NCI-H2029 treated with DMSO at 0.1 percent for 48 hours (cell line): ENCODE measurements at places on chromosomes 3 and 15.

DNA sequence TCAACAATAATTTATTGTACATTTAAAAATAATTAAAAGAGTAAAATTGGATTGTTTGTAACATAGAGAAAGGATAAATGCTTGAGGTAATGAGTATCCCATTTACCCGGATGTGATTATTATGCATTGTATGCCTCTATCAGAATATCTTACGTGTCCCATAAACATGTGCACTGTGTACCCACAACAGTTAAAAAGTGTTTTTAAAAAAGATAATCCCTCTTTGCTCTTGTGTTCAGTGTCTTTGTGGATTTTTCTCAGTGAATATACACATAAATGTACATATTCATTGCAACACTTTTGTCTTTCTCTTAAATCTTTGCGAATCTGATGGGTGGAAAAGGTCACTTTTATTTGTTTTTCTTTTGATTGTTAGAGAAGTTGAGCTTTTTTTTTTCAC is 20.4 kb downstream of the YEATS2 start:
- DNase-seq: no peak

DNA sequence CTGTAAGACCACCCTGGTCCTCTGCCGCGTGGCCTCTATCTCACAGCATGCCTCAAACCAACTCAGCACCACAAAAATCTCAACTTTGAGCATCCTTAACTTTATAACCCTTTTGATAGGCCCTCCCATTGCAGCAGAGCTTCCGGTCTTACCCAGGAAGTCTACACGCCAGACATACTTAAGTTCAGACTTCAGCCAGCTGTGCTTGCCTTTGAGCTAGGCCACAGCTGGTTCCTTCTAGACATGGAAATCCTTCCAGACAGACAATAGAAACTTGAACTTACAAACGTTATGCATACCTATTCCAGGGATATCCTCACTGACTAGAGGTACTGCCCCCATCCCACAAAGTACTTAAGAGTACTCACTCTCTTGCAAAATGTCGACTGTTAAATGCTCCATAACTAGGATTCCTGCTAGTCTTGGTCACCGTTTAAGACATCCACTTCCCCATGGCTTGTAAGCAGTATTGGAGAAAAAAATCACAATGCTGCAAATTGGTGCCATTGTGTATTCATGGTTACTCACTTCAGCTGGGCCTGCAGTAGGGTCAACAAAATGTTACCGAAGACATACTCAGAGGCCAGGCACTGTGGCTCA is 183.5 kb downstream of the TBL1XR1 start:
- no peak for DNase-seq

GRCh38 chr15:101466188-101466587 is 23.3 kb downstream of the PCSK6 start:
- DNase-seq: no peak

DNA sequence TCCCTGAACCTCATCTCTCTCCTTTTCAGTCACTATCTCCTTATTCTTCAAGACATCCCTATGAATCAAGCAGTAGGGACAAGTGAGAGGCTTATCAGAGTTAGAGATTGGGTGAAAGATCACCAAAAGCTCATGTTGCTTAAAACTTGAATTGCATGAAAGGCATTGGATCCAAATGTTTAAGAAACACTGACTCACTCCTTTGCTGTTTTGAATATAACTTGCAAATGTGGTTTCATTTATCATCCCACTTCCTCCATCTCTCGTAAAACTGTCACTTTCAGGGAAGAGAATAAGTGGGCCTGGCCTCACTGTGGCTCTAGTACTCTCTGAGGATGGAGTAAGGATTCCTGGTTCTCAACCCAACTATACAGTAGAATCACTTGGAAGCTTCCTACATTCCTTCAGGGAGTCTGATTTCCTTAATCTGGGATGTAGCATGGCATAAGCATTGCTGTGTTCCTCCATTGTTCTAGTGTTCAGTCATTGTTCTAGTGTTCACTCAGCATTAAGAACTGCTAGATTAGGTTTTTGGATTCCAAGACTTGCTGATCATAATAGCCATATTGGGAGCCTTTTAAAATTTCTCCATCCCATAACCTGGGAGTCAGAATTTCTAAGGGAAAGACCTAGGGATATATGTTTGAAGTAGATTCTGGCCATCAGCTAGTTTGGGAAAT is 171.8 kb downstream of the TMEM108 start:
- no peak for DNase-seq

DNA sequence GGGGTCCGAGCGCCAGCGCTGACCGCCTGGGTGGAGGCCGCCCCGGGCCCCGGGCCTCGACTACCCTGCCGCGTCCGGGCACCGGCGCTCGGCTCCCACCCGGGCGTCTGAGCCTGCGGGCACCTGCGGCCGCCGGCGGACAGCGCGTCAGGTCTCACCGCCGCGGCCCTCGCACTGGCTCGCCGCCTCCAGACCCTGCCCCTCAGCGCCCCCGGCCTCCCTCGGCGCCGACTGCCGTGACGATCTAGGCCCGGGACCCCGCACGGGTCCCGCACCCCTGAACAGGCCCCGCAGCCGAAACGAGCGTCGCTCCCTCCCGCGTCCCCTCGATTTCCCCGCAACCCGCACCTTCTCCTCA is 297 bp downstream of the PRC1 start:
- no peak for DNase-seq

DNA sequence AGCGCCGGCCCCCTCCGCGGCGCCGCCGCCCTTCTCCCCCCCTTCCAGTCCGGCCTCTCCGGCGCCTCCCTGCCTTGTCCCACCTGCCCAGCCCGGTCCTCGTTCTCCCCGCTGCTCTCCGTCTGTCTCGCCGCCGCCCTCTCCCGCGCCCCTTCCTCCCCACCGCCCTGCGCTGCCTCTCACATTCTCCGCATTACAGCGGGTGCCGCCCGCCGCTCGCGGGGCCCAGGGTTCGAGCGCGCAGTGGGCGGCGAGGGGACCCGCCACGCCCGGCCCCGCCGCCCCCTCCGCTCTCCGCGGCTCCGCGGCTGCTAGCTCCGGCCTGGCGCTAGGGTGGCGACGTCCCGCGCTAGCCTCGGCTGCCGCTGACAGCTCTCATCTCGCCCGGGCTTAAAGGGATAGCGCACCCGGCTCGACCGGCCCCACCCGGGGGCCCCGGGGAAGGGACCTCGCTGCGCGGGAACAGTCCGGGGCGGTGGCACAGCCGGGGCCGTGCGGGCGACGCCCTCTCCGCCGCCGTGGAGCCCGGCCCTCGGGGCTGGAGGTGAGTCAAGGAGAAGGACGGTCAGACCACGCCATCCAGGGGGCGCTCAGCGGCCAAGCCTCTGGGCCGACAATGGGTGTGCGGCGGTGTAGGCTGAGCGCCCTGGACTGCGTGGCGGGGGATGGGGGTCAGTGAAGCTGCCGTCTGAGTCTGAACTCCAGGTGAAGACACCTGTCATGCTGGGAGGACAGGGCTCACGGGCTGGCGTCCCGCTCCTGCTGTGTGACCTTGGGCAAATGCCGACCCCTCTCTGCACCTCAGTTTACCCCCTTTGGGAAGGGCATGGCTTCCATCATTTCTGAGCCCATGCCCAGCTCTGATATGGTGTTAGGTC is 187.4 kb upstream of the LINGO1 start:
- DNase-seq: no peak

GRCh38 chr15:74428442-74428787 is 5.3 kb downstream of the SEMA7A start:
- no peak for DNase-seq

DNA sequence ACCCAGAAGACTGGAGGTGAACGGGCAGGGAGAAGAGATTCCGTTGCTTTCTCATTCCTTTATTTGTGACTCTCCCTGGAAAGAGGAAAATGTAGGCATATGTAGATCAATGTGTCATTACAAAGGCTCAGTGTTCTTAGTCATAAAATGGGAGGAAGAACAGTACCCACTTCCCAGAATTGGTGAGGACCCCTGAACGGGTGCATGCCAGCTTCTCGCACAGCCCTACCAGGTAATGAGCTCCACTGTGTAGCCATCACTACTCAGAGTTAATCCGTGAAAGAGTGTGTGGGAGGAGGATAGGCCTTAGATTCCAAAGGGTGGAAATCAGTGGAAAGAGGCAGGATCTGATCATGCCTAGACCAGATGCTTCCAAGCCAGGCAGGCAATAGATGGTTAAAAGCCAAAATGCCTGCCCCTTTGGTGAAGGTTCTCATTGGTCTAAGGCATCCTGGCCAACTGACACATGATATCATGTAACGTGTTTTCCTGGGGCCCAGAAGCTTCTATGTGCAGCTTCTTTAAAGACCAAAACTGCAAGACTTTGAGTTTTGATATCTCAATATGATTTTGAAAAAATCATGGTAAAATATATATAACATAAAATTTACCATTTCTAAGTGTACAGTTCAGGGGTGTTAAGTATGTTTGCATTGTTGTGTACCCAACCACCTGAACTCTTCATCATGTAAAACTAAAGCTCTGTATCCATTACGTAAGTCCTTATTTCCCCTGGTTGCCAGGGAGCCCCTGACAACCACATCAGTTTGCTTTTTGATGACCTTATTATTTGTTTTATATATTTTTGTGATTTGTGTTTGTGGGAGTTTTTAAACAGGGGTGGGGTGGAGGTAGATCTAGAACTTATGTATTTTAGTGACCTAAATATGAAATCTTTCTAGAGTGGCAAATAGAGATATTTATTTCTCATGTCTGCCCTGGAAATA is 402.2 kb upstream of the CFAP20DC start:
- no peak for DNase-seq

DNA sequence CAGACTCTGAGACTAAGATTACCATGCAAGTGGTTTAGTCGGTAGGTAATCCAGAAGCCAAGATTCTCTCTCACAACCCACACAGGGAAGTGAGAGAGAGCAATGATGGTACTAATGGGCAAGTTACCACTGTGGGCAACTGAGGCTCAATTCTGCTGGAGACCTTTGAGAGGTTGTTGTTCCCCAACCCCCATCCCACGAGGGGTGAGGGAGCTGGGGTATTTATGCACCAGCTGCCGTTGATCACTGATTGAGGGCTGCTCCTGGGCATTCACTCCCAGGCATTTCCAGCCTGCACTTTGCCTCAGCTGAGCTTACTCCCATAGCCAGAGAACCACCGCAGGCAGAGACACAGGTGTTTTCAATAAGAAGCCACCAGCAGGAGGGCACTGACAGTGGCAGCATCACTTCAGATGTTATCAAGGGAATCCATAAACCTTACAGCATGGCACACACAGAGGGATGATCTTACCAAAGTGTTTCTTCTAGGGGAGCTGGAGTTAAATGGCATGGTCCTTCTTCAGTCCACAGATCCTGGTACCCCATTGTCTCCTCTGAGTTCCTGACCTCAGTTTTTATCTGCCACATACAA is 15.0 kb upstream of the CCDC174 start:
- DNase-seq: no peak

DNA sequence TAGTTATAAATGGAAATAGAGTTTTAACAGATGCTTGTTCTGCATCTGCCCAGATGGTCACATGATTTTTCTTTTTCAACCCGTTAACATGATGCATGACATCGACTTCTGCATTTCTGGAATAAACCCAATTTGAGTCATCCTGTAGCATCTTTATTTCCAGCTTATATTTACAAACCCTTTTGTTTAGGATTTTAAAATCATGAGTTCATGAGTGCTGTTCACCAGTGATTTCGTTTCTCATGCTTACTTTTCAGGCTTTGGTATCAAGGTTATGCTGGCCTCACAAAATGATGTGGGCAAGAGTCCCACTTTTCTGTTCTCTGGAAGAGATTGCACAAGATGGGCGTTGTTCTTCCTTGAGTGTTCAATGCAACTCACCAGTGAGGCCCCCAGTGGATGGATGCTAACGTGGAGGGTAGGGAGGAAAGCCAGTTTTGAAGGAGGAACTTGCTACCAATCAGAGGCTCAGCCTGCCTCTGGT is 5.2 kb downstream of the HRH1 start:
- DNase-seq: no peak

DNA sequence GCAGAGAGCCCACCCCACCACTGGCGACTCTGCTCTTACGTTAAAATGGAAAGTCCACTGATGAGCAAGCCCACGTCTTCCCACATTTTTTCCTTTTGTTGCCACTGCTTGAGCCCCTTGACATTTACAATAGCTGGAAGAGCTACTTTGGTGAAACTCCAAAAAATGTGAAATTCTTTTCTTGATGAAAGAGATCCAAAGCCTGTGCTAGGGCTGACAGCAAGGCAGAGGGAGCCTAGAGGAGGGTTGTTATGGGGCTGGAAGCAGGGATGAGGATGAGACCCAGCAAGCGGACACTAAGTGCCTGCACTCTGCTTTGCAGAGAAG is 97.1 kb downstream of the CEMIP start:
- no peak for DNase-seq
